SK-MEL-5 (cell line): ENCODE measurements at places on chromosomes 2 and 18. TPM values are rescaled to one million over a fixed set of nuclear protein-coding genes. Genes with fewer than 3 reads are reported as not detected.
A peak's percentile ranks its signal among the peaks of the same experiment; 100 is the strongest.

The CAB39 gene
- 41.2 and 45.7 TPM in 2 replicates for total RNA-seq

DNA sequence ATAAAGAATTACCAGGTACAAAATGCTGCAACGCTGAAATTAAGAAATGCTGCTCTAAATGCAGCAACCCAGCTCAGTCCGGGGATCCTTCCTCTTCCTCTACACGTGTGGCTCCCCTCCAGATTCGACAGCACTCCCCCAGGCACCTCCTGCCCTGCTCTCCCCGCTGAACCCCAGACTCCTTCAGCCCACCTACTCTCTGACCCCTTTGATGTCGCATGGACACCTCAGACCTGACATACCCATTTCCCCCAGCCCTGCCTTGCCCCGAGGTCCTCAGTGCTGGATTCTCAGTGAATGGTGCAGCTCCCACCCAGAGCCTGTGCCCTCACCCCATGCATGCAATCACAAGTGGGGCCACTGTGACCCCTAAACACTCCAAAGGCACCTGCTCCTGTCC lies 4.6 kb upstream of the ADRA2B start:
- no peak for DNase-seq

DNA sequence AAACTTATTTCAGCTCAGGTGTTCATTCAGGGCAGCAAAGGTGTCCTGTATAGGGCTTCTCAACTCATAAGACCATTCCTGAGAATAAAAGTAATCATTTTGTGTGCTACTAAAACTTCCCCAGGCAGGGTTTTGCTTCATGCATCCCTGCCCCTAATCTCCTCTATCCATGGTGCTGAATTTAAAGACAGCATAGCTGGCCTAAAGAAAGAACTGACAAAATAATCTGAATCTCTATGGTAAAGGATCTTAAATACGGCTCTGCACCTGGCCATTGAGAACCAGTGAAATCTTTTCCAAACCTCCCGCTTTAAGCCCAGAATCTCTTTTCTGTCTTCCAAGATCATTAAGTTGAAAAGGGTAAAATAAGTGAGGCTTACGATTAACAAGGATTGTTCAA lies 292.1 kb upstream of the KLHL29 start:
- DNase-seq = peak; percentile 25

GRCh38 chr2:226839951-226840350 lies 4.1 kb downstream of the RHBDD1 start:
- DNase-seq = no peak

- no peak for DNase-seq
Measured at GRCh38 chr2:120287183-120288015, 34.7 kb downstream of the RALB start.

GRCh38 chr2:174789001-174789400 lies 24.7 kb upstream of the CHRNA1 start:
- no peak for DNase-seq
